ENCODE measurements at places on chromosomes 7 and 10.

GRCh38 chr10:35927990-35928488 lies 285.9 kb upstream of the FZD8 start:
- DNase-seq: no peak

DNA sequence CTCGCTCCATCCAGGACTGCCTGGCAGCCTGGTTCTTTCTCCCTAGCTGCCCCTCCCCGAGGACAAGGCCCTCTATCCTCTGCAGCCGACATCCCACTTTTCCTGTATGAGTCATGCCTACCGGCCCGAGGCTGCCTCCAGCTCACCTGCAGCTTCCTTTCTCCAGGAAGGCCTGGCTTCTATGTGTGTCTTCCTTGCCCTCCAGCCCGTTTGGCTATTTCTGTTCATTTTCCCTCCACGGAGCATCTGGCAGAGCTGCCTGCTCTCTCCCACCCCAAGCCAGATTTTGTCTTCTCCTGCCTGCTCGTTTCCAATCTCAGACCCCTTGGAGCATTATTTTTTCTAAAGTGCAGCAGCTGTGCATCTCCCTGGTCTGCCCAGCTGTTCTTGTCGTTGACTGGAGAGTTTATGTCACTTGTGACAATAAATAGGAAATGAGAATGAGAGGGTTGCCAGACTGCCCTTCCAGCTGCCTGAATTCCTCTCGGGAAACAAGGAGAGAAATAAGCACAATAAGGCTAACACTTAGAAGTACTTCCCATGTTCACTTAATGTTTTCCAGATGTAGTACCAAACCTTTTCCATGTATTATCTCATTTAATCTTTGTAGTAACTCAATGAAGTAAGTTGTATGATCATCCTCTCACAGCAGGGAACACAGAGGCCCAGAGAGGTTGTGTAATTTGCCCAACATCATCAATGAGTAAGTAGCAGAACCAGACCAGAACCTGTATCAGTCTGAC lies 19.7 kb downstream of the UBTD1 start:
- DNase-seq: peak; percentile 62

DNA sequence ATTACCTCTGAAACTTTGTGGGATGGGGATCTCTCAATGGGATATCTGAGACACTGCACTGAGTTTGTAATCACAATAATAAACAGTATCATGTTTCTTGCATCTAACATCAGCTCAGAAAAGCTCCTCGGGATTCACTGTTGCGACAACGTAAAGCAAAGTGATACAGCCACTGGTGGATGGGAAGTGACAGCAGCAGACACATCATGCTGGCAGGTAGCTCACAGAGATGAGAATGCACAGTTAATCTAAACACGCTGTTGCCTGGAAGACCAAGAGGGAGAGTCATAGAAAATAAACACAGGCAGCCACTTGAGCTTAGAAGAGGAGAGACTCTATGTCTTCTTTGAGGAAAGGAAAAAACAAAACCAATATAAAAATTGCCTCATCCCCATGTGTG lies 513.8 kb downstream of the MAGI2 start:
- no peak for DNase-seq

GRCh38 chr10:95755511-95756004 lies 405 bp upstream of the ENTPD1 start:
- DNase-seq: no peak

DNA sequence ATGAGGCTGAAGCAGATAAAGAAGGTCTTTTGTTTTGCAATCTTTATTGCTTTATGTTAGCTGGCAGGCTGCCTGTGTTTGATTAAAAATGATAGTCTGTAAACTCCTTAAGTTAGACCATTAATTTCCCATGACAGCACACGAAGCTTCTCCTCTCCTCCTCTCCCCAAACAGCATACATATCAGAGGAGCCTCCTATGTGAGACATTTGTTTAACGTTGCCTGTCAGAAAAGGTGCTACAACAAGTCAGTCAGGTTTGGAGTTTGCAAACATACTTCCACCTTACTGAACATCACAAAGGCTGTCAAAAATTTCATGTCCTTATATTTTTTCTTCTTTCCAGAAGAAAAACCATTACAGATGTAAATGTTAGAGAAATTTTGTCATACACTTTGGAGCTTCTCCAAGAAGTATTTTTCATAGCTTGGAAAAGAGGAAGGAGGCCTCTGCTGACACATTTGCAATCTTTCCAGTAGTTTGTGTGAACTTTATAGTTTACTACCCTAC lies 393.1 kb downstream of the EXOC4 start:
- no peak for DNase-seq

DNA sequence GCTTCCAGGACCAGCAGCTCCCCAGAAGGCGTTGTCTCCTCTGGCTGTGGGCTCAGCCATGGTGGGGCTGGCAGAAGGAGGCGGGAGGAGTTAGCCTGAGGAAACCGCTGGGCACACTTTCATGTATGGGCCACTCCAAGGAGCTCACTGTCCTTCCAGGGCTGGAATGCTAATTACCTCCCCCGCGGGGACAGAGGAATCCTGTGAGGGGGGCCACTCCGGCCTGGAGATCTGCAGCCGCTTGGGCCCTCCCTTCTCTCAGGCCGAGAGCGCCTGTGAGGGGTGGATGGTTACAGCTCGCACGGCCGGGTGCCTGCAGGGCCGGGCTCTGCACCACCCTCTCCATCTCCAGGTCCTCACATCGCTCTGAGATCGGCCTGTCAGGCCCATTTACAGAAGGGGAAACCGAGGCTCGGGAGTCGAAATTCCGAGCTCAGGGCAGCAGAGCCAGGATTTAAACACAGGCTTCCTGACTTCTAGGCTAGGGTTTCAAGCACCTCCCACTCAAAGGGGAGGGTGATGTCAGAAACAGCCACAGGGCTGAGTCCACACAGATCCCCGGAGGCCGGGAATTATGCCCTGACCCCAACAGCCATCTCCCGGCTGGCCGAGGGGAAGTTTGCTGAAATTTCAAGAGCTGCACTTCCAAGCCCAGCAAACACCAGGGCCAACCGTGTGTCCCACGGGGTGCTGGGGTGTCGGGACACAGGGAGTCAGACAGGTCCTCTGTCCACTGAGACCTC lies 59.1 kb downstream of the PDGFA start:
- no peak for DNase-seq

GRCh38 chr7:111883241-111883640 lies 320.9 kb upstream of the IMMP2L start:
- DNase-seq: no peak

DNA sequence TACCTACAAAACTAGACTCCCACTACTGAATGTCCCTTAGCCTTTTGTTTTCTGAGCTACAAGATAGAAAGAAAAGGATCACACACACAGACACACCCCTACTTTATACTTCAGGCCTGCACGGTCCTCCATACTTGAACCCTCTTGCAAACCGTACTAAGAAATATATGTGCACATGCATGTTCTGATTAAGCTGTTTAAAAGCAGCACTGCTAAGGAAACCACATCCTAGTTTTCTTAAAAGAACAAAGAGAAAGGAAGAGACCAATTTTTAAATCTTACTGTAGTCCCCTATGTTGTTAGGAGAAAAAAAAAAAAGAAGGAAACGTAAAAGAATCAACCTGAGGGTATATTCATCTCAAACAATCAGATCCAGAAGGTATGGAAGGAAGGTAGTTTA lies 501.2 kb downstream of the PARD3 start:
- DNase-seq: no peak

DNA sequence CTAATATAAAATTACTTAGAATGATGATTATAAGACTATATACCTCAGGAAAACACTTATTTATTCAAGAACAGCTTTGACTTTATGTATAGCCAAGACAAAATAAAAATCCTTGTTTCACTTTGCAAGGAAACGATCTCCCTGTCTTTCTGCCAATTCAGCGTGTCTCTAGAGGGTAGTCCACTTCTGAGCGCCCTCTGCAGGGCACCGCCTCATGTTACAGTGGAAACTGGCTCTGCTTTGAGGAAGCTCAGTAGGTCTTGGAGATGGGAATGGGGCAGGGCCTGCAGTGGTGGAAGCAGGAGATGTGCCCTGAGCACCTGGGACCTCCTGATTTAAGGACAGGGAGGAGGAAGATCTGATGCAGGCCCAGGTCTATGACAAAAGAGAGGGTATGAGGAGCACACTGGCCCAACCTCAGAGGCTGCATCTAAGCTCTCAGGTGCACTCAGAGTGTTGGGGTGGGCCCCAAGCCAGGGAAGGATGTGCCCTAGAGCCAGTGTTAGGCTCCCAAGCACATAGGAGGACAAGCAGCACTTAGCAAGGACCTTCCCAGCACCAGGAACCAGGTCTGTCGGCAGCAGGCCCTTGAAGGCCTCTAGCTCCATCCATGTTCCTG lies 481.0 kb downstream of the TNS3 start:
- no peak for DNase-seq

DNA sequence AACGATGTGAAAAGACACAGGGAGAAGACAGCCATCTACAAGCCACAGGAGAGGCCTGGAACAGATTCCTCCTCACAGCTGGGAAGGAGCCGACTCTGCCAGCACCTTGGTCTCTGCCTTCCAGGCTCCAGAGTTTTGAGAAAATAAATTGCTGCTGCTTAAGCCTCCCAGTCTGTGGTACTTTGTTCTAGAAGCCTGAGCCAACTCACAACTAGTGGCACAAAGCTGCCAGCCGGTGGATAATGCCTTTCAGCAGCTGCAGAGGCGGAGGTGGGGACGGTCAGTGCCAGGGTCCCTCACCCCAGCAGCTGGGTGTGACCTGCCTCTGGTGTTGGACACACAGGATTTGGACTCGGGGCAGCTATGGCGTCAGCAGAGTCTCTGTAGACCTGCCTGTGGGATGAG lies 255.4 kb upstream of the PITRM1 start:
- peak; percentile 56 for DNase-seq

GRCh38 chr10:110168601-110169481 lies 38.6 kb upstream of the MXI1 start:
- DNase-seq: no peak

DNA sequence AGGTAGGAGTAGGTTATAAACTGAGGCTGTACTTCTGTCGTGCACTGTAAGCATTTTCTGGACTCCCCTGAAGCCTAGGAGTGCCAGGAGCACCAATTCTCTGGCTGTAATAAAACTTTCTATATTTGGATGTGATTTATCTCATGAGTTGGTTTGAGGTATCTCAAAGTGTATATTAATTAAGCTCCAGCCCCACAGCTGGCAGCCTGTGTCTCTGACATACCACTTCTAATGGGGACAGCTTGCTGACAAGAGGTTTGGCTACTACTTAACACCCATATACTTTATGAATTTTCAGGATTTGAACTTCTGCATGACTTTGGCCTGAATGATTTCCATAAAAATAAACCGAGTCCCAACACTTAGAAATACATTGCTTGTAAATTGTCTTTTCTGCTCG lies 35.2 kb downstream of the CFAP58 start:
- no peak for DNase-seq

GRCh38 chr10:24009736-24010135 lies 199.2 kb upstream of the KIAA1217 start:
- DNase-seq: no peak

DNA sequence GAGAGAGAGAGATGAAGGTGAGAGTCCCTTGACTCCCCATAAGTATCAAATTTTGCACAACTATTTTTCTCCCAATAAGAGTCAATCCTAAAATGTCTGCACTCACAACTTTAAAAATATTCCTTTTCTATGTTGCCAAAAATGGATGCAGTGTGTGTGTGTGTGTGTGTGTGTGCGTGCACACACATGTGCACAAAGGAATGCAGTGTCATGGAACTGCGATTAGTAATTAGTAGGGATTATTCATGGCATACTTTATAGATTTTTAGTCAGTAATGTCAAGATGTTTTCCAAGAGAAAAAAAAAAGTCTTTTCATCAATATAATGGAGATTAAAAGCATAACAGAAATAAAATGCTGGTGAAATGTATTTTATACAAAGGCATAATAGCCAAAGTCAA lies 179.1 kb upstream of the LRRTM3 start:
- no peak for DNase-seq

DNA sequence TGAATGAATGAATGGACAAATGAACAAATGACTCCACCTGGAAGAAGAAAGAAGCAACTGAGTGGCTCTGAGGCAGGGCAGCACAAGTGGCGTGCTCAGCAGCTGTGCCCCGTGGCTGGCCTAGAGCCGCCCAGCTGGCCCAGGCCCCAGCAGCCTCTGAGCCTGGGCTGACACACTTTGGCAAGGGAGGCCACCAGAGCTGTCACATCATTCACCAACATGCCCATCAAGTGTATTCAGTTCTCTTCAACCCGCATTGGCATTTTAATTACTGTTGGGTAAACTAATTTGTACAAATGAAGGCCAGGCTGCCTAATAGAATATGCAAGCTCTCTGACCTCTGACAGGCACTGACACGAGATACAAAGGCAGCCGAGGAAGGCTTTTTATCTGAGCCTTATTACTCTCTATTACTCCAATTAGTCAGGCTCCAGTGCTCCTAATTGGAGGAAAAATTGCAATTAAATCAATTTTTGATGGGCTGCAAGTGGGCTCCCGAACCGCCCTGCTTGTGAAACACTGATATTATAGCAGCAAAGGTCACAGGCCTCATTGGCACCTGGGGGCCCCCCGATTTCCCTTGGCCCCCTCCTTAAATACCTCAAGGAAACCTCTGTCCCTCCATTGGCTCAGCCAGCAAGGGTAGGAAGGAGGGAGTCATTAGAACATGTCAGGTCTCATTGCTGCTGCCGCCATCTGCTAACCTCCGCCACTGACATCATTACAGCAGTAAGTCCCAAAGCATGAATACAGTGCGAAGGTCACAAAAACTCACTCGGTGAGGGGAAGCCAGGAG lies 41.9 kb downstream of the DPCD start:
- no peak for DNase-seq

- peak; percentile 91 for DNase-seq
Measured at GRCh38 chr7:129188372-129188891, at the start of gene SMO. Gene SMO, plus strand, starts transcription at chr7:129188633. Its CDS starts 519 bp downstream, at chr7:129189152.

- no peak for DNase-seq
Measured at GRCh38 chr10:95789902-95790301, 33.9 kb downstream of the ENTPD1 start.

DNA sequence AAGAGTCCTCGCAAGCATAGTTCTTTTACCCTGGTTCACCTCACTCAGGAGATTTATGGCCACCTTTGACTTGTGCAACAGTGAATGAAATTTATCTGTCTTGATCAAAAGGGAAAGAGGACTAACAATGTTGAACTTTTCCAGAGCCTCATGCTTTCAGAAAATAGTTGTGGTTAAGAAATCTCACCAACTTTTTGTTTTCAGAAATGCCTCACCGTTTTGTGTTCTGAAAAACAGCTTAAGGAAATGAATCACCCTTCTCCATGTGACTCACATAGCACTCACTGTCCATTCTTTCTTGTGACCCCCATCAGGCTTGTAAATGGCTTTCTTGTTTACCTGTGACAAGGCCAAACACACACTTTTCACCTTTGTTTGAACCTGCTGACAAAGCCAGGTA lies 148.6 kb upstream of the FAM3C start:
- no peak for DNase-seq

- no peak for DNase-seq
Measured at GRCh38 chr10:49830846-49831245, 68.7 kb upstream of the OGDHL start.

- no peak for DNase-seq
Measured at GRCh38 chr7:117149692-117150091, 173.2 kb downstream of the WNT2 start.

Measured in right forelimb (tissue), 1 donor.